ENCODE measurements at places on chromosomes 7 and 10.

GRCh38 chr7:35785250-35785649 is 15.6 kb upstream of the SEPTIN7 start:
- no peak for DNase-seq

DNA sequence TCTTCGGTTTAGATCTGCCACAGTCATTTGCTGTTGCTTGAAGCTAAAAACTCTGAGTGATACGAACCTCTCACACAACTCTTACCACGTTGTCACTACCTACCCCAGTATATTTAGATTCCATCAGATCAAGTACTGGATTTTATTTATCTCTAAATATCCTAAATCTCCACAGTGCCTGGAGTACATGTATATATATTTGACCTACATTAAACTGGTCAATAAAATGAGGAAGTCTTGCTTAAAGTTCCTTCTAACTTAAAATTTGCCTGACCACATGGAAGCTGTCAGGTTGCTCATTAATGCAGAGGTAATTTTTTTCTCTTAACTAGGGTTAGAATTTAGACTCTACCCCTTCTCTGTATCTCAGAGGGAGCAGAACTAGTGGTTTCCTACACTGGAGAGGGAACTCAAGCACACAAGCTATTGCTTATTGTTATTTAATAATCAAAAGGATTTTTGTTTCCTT is 3.1 kb upstream of the MACC1 start:
- DNase-seq, result no peak

DNA sequence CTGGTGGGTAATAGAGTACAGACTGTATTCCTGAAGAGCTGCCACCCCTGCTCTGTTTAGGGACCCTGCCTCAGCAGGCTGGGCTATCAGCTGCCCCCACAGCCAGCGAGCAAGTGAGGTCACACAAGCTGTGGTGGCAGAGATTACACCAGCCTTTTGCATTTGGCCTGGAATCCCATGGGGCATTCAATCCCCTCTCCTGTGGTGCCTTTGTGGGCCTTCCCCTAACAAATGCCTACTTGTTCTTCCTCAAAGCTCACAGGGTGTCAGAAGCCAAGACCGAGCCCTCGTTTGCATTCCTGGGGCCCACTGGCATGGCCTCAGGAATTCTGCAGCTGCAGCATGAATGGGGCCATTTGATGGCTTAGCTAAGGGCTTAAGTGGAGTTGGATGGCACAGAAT is 212.7 kb upstream of the PHYHIPL start:
- DNase-seq, result no peak

- DNase-seq, result peak; percentile 34
These were observed 526 bp downstream of the CH25H start for GRCh38 chr10:89206402-89207180.

DNA sequence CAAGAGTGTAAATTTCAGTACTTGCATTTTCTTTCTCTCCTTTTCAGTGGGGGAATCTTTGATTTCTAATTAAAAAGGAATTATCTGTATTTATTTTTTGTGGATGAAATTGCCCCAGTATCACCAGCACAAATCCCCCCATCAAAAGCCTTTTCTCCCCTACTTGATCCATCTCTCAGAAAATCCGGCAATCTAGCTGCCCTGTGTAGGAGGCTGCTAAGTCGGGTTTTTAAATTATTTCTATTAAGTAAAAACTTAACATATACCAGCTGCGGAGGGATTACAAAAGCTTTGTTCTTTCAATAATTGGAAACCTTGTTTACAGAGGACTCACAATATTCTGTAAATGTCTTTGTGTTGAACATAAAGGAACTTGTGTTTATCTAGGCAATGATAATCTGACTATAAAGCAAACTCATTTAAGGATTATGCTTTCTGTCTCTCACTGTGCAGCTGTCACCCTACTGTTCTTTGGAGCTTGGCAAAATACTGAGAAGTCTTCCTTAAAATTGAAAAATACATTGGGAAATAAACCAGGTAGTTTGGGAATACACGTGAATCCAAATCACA is 177.4 kb upstream of the PRR15 start:
- DNase-seq, result no peak

GRCh38 chr10:31926765-31927564 is 1.7 kb downstream of the ARHGAP12 start:
- DNase-seq, result no peak

- no peak for DNase-seq
These were observed 225.2 kb downstream of the XPNPEP1 start for GRCh38 chr10:109698086-109698485.
